ENCODE measurements at places on chromosomes 2 and 18. TPM values are rescaled to one million over a fixed set of nuclear protein-coding genes. Genes with fewer than 3 reads are reported as not detected.

- DNase-seq: no peak
- no peaks in the 10 kb centered on the region for H3K36me3 ChIP-seq
- H3K4me3 ChIP-seq: no peak overlapping the region
- no peaks in the 10 kb centered on the region for H3K4me1 ChIP-seq
These were observed 131.5 kb downstream of the RGPD3 start for GRCh38 chr2:106336737-106337136.

- peaks cover 61% of the 10 kb centered on the region for H3K27me3 ChIP-seq
- no peaks in the 10 kb centered on the region for H3K36me3 ChIP-seq
- H3K4me3 ChIP-seq: no peak overlapping the region
- DNase-seq: no peak
These were observed 37.1 kb upstream of the ATP6V1B1 start for GRCh38 chr2:70898363-70899240.

- H3K27ac ChIP-seq: peak overlapping the region; percentile 95
- no peaks in the 10 kb centered on the region for H3K27me3 ChIP-seq
- H3K4me3 ChIP-seq: no peak overlapping the region
- peak; percentile 90 for DNase-seq
These were observed 14.3 kb upstream of the TMEM185B start for GRCh38 chr2:120237491-120237902.

DNA sequence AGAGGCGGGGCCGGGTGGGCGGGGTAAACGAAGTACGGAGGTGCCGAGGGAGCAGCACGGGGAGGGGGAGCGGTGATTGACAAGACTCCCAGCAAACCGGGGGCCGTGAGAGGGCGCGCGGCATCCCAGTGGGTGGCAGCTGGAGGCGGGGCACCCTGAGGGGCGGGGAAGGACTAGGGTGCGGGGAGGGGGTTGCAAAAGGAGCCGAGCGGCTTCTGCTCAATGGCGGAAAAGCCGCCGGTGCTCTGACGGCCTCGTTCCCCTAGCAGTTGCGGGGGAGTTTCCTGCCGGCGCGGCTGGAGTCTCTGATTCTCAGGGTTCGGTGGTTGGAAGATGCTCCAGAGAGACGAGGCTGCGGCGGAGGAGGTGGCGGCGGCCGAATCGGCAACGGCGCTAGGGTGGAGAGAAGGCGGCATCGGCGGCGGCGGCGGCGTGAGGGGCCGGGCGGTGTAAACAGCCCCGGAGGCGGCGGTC lies at the start of gene PPM1B:
Gene PPM1B (plus strand): TSS at position 195 of the 474 bp plus-strand sequence. CDS start 32,325 bp downstream, outside the sequence.
- peaks cover 33% of the 10 kb centered on the region for H3K4me1 ChIP-seq
- DNase-seq: peak; percentile 99
- H3K27me3 ChIP-seq: no peaks in the 10 kb centered on the region
- H3K4me3 ChIP-seq: peak within 1 kb of the TSS; percentile 69

GRCh38 chr2:95296011-95296410 lies 1.1 kb upstream of the KCNIP3 start:
- H3K27me3 ChIP-seq: peaks cover 3% of the 10 kb centered on the region
- H3K4me1 ChIP-seq: peaks cover 42% of the 10 kb centered on the region
- no peak for DNase-seq
- no peak overlapping the region for H3K27ac ChIP-seq

DNA sequence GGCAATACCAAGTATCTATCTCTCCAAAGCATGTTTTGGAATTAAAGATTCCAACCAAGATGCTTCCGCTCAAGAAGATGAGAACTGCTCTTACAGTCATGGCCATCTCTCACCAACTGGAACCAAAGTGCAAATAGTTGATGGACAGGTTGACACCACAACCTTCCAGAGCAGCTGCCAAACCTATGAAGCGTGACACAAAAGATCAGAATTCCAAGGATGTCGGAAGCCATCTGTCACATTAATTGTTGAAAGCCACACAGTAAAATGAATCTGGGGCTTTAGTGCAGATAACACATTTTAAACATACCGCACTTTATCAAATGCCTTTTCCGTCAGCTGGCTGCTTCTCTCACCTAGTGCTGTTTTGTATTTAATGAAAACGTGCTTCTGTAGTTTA lies 195.7 kb downstream of the CDH20 start:
- no peak for DNase-seq
- no peaks in the 10 kb centered on the region for H3K36me3 ChIP-seq
- no peak overlapping the region for H3K27ac ChIP-seq

- H3K4me1 ChIP-seq: peaks cover 5% of the 10 kb centered on the region
- H3K36me3 ChIP-seq: no peaks in the 10 kb centered on the region
- no peaks in the 10 kb centered on the region for H3K27me3 ChIP-seq
- H3K27ac ChIP-seq: no peak overlapping the region
These were observed 49.5 kb downstream of the KCNE4 start for GRCh38 chr2:223101340-223102039.

GRCh38 chr2:158828378-158829164 lies 33.5 kb downstream of the DAPL1 start:
- H3K27ac ChIP-seq: no peak overlapping the region
- 0 out of 2 replicates have a peak, but pooled peaks cover 5% of the 10 kb centered on the region for H3K4me1 ChIP-seq
- H3K4me3 ChIP-seq: no peak overlapping the region
- DNase-seq: peak; percentile 37
- H3K36me3 ChIP-seq: no peaks in the 10 kb centered on the region

GRCh38 chr2:121185571-121186074 lies 99.4 kb downstream of the TFCP2L1 start:
- DNase-seq: peak; percentile 89
- no peak overlapping the region for H3K27ac ChIP-seq

GRCh38 chr2:12321886-12322285 lies 394.9 kb upstream of the TRIB2 start:
- H3K27me3 ChIP-seq: no peaks in the 10 kb centered on the region
- H3K4me1 ChIP-seq: peaks cover 34% of the 10 kb centered on the region
- no peak overlapping the region for H3K4me3 ChIP-seq
- no peak for DNase-seq
- no peaks in the 10 kb centered on the region for H3K36me3 ChIP-seq
- H3K27ac ChIP-seq: no peak overlapping the region

DNA sequence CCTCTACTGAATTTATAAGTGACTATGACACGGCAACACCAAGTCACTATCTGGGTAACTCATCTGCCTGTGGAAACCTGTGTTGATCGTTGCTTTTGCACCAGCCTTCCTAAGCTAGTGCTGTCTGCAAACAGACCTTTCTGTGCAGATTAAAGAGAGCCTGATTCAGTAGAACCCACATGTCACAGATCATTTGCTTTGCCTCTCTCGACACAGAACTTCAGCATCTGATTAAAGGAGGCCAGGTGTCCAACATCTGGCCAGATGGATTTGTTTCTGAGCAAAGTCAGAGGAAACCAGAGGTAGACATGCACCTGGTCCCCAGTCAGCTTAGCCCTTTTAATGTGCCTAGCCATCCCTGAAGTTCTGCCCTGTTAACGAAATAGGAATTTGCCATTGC lies 15.0 kb upstream of the TTR start:
- no peaks in the 10 kb centered on the region for H3K36me3 ChIP-seq
- no peak overlapping the region for H3K27ac ChIP-seq
- no peak overlapping the region for H3K4me3 ChIP-seq
- no peak for DNase-seq
- H3K27me3 ChIP-seq: no peaks in the 10 kb centered on the region
- H3K4me1 ChIP-seq: no peaks in the 10 kb centered on the region

- H3K27ac ChIP-seq: no peak overlapping the region
These were observed 5.9 kb upstream of the FN1 start for GRCh38 chr2:215441560-215442400.

DNA sequence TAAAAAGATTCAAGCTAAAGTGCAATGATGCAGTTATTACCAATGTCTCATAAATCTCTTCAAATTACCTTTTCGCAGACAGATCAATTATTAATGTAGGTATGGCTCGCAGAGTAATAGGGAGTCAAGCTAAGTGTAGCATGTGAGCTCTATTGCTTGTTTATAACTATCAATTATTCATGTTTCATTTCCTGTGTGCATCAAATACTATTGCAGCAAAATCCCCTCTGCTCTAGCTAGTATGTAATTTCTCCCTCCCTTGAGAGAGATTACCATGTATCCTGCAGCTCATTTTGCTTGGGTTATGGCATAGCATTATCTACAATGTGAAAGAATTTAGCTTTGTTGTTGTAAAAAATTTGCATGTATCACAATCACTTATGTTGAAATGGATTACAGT lies 65.6 kb upstream of the SCN1A start:
- no peaks in the 10 kb centered on the region for H3K27me3 ChIP-seq
- H3K27ac ChIP-seq: no peak overlapping the region
- no peaks in the 10 kb centered on the region for H3K36me3 ChIP-seq
- no peak for DNase-seq
- H3K4me3 ChIP-seq: no peak overlapping the region
- no peaks in the 10 kb centered on the region for H3K4me1 ChIP-seq

GRCh38 chr18:45034179-45034578 lies 353.5 kb downstream of the SETBP1 start:
- no peaks in the 10 kb centered on the region for H3K4me1 ChIP-seq
- no peaks in the 10 kb centered on the region for H3K27me3 ChIP-seq

- no peak overlapping the region for H3K27ac ChIP-seq
- H3K36me3 ChIP-seq: no peaks in the 10 kb centered on the region
These were observed 116.0 kb upstream of the CCDC195 start for GRCh38 chr2:224832207-224832606.

DNA sequence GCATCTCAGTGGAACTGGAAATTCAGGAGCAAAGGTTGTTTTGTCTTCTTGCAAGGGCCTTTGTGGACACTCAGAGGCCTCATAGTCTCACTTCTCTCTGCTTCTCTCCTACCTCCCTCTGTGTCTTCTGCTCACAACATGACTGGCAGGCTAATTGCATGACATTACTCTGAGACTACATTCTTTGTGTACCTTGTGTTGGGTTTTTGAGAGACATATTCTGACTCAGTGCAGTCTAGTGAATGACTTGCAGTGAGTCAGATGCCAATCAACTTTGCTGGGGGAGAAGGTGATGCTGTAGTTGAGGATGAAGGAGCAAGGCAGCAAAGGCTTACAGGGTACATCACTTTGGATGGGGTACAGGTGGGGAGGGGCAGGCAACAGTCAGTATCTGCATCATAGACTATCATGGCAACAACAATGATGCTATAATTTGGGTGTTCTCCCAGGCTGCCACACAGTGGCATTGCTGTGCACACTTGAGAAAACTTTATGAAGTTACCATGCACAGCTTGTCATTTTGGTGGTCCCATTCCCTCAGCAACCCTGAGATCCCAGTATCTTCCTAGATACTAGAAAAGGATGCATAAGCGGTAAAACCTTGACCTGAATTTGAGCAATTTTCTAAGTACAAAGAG lies 69.3 kb upstream of the SLC16A14 start:
- H3K27me3 ChIP-seq: no peaks in the 10 kb centered on the region
- H3K36me3 ChIP-seq: no peaks in the 10 kb centered on the region
- DNase-seq: no peak
- peaks cover 9% of the 10 kb centered on the region for H3K4me1 ChIP-seq

DNA sequence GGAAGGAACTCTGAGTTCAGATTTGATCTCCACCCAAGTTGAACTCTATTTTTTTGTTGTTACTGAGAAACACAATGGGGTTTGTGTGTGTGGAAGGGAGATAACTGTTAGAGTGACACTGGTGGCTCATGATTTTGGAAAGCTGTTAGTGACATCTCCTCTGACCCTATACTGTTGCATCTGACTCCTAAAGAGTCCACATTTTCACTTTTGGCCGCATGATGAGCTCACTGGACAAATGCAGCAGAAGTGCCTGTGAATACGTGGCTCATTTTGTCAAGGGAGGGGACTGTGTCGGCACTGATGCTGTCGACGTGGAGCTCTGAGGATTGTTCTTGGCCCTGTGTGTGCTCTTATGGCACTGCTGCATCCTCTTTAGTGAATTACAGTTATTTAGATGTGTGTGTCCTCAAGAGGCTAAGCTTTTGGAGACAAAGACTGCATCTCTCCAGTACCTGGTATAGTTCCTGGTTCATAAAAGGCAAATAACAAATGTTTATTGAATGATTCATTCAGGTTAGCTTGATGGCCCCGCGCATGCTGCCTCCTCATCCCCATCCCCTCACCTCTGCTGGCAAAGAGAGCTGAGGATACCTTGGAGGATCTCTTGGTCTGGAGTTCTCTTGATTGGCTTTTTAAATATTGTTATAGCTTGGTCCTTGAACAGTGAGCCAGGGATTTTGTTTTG lies 135.4 kb downstream of the PHLPP1 start:
- H3K36me3 ChIP-seq: no peaks in the 10 kb centered on the region
- no peak overlapping the region for H3K4me3 ChIP-seq
- H3K4me1 ChIP-seq: peaks cover 12% of the 10 kb centered on the region
- H3K27me3 ChIP-seq: no peaks in the 10 kb centered on the region

DNA sequence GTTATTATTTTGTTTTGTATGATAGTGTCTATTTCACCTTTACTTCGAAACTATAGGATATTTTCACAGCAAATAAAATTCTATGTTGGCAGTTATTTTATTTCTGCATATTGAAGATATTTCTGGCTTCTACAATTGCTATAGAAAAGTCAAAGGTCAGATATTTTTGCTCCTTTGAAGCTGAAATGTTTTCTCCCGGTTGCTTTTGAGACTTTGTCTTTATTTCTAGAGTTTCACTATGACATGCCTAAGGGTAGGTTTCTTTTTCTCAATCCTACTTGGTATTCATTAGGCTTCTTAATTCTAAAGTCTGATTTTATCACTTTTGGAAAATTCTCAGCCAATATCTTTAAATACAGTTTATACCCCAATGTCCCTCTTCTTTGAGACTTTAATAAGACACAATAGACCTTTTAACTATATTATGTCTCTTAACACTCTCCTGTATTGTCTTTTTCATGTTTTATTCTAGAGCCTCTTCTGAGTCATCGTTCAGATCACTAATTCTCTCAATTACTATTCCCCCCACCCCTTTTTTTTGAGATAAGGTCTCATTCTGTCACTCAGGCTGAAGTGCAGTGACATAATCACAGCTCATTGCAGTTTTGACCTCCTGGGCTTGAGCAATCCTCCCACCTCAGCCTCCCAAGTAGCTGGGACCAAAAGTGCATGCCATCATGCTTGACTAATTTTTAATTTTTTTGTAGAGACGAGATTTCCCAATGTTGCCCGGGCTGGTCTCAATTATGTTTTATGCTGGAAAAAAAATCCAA lies 50.5 kb downstream of the USP37 start:
- H3K4me3 ChIP-seq: no peak overlapping the region
- H3K27ac ChIP-seq: no peak overlapping the region
- no peaks in the 10 kb centered on the region for H3K36me3 ChIP-seq
- DNase-seq: no peak

- no peaks in the 10 kb centered on the region for H3K27me3 ChIP-seq
- no peaks in the 10 kb centered on the region for H3K4me1 ChIP-seq
- no peak overlapping the region for H3K4me3 ChIP-seq
- no peak overlapping the region for H3K27ac ChIP-seq
- no peak for DNase-seq
These were observed 65.9 kb upstream of the NFATC1 start for GRCh38 chr18:79329786-79330185.

- H3K27ac ChIP-seq: no peak overlapping the region
- no peak for DNase-seq
- no peaks in the 10 kb centered on the region for H3K36me3 ChIP-seq
- H3K4me1 ChIP-seq: 0 out of 2 replicates have a peak, but pooled peaks cover under 1% of the 10 kb centered on the region
- 0 out of 2 replicates have a peak, but pooled peaks cover 2% of the 10 kb centered on the region for H3K27me3 ChIP-seq
These were observed 198.6 kb downstream of the TFCP2L1 start for GRCh38 chr2:121086450-121086849.

GRCh38 chr18:48926420-48926857 lies 24.3 kb downstream of the SMAD7 start:
- no peaks in the 10 kb centered on the region for H3K27me3 ChIP-seq
- DNase-seq: no peak
- no peak overlapping the region for H3K27ac ChIP-seq
- no peaks in the 10 kb centered on the region for H3K36me3 ChIP-seq

CNGA3 gene
- not detected for total RNA-seq

KATNAL2 gene
- 9.4 TPM for total RNA-seq

IL1R1 gene
- total RNA-seq: 5.0 TPM

DSG1 gene
- total RNA-seq: not detected

EPHA4 gene
- total RNA-seq: 21.3 TPM

SLC38A11 gene
- not detected for total RNA-seq

CHRNG gene
- not detected for total RNA-seq

GAREM2 gene
- 1.7 TPM for total RNA-seq

PSMA8 gene
- not detected for total RNA-seq

AFF3 gene
- total RNA-seq: not detected

MEX3C gene
- total RNA-seq: 26.2 TPM

FOXI3 gene
- total RNA-seq: not detected
